ENCODE measurements at places on chromosomes 11 and 22.

DNA sequence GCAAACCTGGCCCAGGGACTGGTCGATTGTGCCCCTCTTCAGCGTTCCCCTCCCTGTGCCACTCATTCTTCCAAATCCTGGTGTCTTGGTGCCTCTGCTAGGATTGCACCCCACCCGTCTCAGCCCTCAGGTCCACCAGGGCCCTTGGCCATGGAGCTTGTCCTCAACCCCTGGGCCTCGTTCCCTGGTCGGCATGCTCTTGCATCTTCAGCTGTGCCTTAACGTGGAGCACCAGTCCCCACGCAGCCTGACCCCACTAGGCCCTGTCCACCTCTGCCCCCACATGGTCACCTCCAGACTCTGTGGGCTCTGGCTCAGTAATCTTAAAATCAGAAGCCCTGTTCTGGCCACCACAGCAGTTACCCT is 61.1 kb downstream of the OSBP2 start:
- no peak for DNase-seq

DNA sequence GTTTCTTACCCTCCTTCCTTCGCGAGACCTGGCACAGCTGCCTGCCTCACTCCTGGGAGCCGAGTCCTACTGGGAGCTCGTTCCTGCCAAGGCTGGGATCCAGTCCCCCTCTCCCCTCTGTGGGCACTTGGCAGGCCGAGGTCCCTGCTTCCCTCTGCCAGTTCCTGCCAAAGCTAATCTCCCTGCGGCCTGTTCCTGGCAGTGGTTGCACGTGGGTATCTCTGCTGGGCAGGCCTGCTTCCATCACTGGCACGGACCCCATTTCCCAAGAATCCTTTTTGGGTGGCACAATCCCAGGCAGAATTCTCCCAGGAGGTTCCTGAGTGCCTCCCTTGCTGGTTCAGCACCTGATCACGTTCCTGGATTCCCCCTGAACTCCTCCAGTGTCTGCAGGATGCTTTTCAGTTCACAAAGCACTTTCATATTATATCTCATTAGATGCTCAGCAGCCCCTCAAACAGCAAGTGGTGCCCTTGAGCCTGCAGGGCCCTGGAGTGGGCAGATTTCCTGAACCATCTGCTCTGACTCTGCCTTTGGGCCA is 96.5 kb downstream of the RRM1 start:
- DNase-seq = no peak

- DNase-seq = no peak
Observed at GRCh38 chr11:1879941-1880720, 11.6 kb downstream of the PRR33 start.

DNA sequence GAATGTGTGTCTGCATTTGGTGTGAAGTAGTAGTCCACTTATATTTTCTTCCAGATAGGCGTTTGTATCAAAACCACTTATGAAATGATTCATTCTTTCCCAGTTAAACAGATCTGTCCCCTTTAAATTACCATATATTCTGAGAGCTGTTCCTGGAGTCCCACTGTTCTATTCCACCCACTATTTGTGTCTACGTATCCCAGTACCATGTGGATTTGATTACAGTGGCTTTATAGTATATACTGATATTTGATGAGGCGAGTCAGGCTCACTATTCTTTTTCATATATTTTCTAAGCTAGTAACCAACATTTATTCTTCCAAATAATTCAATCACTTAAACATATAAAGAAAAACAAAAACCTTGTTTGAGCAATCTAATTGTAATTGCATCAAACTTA is 81.9 kb upstream of the RASSF10 start:
- DNase-seq = no peak

GRCh38 chr11:132683602-132684001 is 848.7 kb downstream of the OPCML start:
- no peak for DNase-seq

DNA sequence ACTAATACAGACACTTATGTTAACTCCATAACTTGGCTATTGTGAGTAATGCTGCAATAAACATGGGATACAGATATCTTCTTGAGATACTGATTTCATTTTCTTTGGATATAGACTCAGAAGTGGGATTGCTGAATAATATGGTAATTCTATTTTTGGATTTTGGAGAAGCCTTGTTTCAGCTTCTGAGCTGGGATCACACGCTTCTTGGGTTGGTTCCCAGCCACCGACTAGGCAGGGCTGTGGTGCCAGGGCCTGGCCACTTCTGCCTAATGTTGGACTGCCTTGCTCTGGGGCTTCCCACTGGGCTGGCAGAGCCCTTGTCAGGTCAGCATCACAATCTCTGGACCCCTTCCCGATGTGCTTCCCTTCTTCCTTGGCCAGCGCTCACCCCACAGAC is 14.0 kb upstream of the MCHR1 start:
- DNase-seq = no peak

GRCh38 chr11:65411681-65412070 is 10.9 kb upstream of the NEAT1 start:
- no peak for DNase-seq

GRCh38 chr11:45988921-45989320 is 66.5 kb downstream of the LARGE2 start:
- DNase-seq = no peak

DNA sequence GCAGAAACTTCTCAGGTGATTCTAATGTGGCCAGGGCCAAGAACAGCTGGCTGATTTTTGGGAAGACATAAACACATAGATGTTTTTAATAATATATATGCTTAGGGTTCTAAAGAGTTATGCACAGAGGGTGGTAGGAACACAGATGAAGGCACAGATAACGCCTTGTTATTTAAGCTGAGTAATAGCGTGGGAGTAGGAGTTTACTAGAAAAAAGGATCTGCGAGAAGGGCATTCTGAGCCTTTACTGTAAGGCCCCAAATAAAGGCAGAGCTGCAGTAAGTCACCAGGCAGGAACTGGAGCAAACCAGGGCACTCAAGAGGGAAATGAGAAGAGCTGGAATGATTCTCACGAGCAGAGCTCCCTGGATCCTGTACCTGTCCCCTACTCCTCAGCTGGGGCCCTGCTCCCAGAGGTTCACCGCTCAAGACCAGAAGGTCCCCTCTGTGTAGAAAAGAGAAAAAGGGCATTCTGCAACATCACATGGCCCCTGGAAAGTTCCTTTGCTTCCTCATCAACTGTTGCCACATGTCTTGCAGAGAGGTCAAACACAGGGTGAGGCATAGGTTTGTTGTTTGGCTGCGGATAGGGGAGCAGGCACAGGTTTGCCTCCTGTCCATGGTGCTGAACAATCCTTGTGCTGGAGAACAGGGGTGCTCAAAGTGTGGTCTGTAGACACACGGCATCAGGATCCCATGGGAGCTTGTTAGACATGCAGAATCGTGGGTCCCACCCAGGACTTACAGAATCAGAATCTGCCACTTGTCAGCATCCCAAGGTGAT is 125.7 kb downstream of the TENM4 start:
- no peak for DNase-seq

DNA sequence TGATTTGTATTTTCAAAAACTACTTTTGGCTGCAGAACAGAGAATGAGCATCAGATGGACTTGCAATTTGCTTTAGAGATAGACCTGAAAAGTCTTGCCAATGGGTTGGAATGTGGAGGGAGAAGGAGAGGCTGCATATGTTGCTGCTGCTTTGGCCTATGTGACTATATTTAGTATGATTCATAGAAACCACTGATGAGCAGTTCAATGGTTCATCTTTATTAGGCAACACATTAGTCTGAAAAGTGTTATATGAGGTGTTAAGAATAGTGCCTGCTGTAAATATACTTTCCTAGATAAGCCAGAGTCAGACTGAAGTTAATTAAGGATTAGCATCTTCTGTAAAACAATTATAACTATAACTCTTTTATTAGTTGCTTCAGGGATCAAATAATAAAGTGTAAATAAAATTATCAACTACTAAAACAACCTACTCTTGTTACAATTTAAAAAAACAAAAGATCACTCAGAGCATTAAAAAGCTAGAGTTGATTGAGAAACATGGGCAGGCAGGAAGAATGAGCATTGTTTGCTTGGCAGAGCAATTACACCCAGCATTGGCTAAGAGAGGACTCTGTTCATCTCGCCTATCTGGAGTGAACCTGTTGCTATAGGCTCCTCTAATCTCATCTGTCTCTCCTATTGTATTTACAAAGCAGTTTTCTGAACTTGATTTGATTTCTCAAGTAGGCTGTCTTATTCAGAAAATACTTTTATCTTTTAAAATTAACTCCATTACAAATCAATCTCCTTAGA is 36.3 kb downstream of the HORMAD2 start:
- no peak for DNase-seq
